Cardiac muscle cell (in vitro differentiated cells and primary cell): ENCODE measurements at places on chromosomes 3 and 15. TPM values are rescaled to one million over a fixed set of nuclear protein-coding genes. Genes with fewer than 3 reads are reported as not detected.

GRCh38 chr15:66763186-66764071 lies 61.4 kb downstream of the SMAD6 start:
- no peaks in the 10 kb centered on the region for H3K27me3 ChIP-seq
- H3K36me3 ChIP-seq = no peaks in the 10 kb centered on the region
- peak overlapping the region; percentile 87 for H3K27ac ChIP-seq
- peaks cover 87% of the 10 kb centered on the region for H3K4me1 ChIP-seq

DNA sequence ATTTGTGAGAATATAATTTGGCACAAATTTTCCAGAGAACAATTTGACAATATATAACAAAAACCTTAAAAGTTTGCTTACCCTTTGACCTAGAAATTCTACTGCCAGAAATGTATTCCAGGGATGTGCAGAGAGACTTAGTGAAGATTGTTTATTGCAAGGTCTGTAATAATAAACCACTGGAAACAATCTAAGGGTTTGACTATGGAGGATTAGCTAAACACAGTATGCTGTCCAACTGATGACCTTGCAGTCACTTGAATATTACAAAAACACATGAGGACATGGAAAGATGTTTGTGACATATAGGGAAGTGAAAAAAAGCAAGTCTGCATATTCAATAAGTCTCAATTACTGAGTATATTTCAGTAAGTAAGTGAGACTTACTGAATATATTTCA lies 48.1 kb upstream of the CDV3 start:
- DNase-seq = no peak
- no peaks in the 10 kb centered on the region for H3K36me3 ChIP-seq

DNA sequence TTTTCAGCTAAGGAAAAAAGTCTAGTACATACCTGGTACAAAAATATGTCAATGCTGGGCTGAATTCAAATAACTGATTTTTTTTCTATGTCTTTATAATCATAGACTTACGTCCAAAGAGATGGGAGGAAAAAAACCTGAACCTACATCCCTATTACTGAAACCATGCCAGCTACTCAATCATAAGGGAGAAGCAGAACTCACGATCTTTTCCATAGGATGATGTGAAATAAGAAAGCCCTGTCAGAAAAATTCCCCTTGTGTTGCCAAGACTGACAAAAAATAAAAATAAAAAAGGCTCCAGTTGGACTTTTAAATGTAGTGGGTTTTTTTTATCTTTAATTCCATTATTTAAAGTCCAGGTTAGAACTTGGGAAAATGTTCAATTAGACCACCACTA lies 3.3 kb downstream of the MSL2 start:
- H3K36me3 ChIP-seq = no peaks in the 10 kb centered on the region
- H3K27ac ChIP-seq = no peak overlapping the region
- peaks cover 16% of the 10 kb centered on the region for H3K4me1 ChIP-seq
- no peaks in the 10 kb centered on the region for H3K27me3 ChIP-seq

DNA sequence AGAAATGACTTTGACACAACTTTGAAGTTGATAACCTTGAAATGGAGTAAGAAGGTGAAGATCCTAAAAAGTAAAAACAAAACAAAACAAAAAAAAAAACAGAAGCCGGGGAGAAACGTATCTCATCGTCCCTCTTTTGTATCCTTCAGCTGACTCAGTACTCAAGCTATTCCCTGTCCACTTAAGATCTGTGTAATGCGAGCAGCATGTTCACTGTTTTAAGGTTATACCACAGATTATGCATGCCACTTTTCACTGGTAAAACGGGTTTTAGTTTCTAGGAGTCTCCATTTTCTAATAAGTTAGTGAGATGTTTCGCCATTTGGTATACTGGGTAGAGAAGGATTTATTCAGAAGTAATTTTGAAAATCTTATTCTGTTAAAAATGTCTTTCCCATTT lies 324.3 kb downstream of the FEZF2 start:
- H3K27ac ChIP-seq = no peak overlapping the region
- no peak overlapping the region for H3K4me3 ChIP-seq
- H3K27me3 ChIP-seq = no peaks in the 10 kb centered on the region
- no peak for DNase-seq

- no peak for DNase-seq
- no peaks in the 10 kb centered on the region for H3K36me3 ChIP-seq
- H3K27ac ChIP-seq = no peak overlapping the region
- no peaks in the 10 kb centered on the region for H3K4me1 ChIP-seq
- no peaks in the 10 kb centered on the region for H3K27me3 ChIP-seq
Measured at GRCh38 chr15:59516655-59517461, 78.9 kb downstream of the FAM81A start.

DNA sequence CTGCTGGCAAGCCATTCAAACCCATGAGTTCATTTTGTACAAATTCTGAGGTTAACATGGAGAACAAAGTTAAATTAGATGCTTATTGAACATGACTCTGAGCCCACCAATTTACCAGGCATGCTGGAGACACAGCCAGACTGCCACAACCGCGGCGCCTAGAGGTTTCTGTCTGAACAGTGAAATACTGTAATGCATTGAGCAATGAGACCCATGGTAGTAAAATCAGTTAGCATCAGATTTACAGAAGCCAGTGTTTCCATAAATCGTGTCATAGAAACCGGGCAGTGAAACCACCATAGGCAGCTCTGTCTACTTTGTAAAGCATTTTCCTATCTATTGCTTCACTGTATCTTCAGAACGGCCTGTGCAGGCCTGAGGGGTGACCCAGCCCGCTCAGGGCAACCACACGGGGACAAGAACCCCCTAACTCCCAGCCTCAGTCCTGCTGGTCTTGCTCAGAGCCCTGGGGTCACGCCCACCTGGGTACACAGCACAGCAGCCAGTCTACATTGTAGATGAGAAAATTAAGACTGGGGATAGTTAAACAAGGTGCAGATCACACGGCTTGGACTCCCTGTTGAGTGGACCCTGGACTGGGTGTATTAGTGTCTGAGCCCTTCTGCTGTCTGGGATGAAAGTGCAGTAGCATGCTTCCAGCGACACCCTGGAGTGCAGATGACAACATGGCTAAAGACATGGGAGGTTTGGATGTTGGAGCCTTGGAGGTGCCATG lies 44.2 kb downstream of the MGLL start:
- no peak overlapping the region for H3K4me3 ChIP-seq
- H3K27me3 ChIP-seq = no peaks in the 10 kb centered on the region
- H3K4me1 ChIP-seq = peaks cover 20% of the 10 kb centered on the region
- H3K27ac ChIP-seq = no peak overlapping the region
- no peak for DNase-seq

The GMNC gene
- total RNA-seq = not detected in 2 replicates

- H3K36me3 ChIP-seq = no peaks in the 10 kb centered on the region
- no peaks in the 10 kb centered on the region for H3K27me3 ChIP-seq
- H3K4me1 ChIP-seq = peaks cover 25% of the 10 kb centered on the region
- H3K4me3 ChIP-seq = no peak overlapping the region
Measured at GRCh38 chr3:129507181-129507831, 21.1 kb upstream of the RHO start.

- no peaks in the 10 kb centered on the region for H3K27me3 ChIP-seq
- no peak overlapping the region for H3K27ac ChIP-seq
- no peak for DNase-seq
- no peaks in the 10 kb centered on the region for H3K36me3 ChIP-seq
- no peak overlapping the region for H3K4me3 ChIP-seq
Measured at GRCh38 chr3:46966811-46967210, 9.7 kb downstream of the CCDC12 start.

- H3K4me1 ChIP-seq = no peaks in the 10 kb centered on the region
- no peaks in the 10 kb centered on the region for H3K27me3 ChIP-seq
- no peaks in the 10 kb centered on the region for H3K36me3 ChIP-seq
- no peak overlapping the region for H3K4me3 ChIP-seq
Measured at GRCh38 chr3:125090649-125091048, 34.9 kb upstream of the HEG1 start.

GRCh38 chr15:26166429-26166828 lies 303.3 kb upstream of the ATP10A start:
- no peaks in the 10 kb centered on the region for H3K27me3 ChIP-seq
- DNase-seq = no peak
- H3K27ac ChIP-seq = no peak overlapping the region
- no peaks in the 10 kb centered on the region for H3K4me1 ChIP-seq
- no peaks in the 10 kb centered on the region for H3K36me3 ChIP-seq

DNA sequence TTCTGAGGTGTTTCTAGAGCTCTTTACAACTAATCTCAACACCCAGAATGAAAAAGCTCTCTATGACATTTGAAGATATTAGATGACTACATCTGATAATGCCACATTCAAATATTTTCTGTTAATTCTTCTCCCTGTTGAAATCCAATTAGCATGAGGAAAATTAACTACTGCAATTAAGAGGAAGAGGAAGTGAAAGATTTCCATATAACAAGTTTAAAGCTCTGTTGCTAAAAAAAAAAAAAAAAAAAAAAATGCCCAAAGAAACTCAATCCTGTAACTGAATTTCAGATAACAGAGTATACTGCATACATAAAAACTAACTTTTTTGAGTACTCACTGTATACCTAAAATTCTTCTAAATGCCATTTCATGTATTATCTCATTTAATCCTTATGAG lies 109.8 kb downstream of the TNIK start:
- H3K4me3 ChIP-seq = no peak overlapping the region
- peaks cover 32% of the 10 kb centered on the region for H3K4me1 ChIP-seq
- H3K27me3 ChIP-seq = no peaks in the 10 kb centered on the region
- H3K36me3 ChIP-seq = no peaks in the 10 kb centered on the region
- no peak for DNase-seq
- H3K27ac ChIP-seq = no peak overlapping the region

GRCh38 chr15:58046467-58046866 lies 19.0 kb downstream of the ALDH1A2 start:
- no peak overlapping the region for H3K4me3 ChIP-seq
- no peak overlapping the region for H3K27ac ChIP-seq
- no peaks in the 10 kb centered on the region for H3K36me3 ChIP-seq
- H3K27me3 ChIP-seq = no peaks in the 10 kb centered on the region
- peak; percentile 54 for DNase-seq
- peaks cover 4% of the 10 kb centered on the region for H3K4me1 ChIP-seq

GRCh38 chr3:130088061-130088460 lies 6.4 kb downstream of the ALG1L2 start:
- H3K4me1 ChIP-seq = no peaks in the 10 kb centered on the region
- no peaks in the 10 kb centered on the region for H3K27me3 ChIP-seq
- no peak overlapping the region for H3K27ac ChIP-seq
- H3K36me3 ChIP-seq = no peaks in the 10 kb centered on the region

The SPRED1 gene
- 11.2 and 17.3 TPM in 2 replicates for total RNA-seq

The USP19 gene
- 103 and 122 TPM in 2 replicates for total RNA-seq

GRCh38 chr3:14406336-14406735 lies 3.9 kb downstream of the SLC6A6 start:
- no peak for DNase-seq
- no peaks in the 10 kb centered on the region for H3K27me3 ChIP-seq
- H3K4me1 ChIP-seq = peaks cover 11% of the 10 kb centered on the region
- no peaks in the 10 kb centered on the region for H3K36me3 ChIP-seq

GRCh38 chr3:150874666-150875219 lies 30.5 kb downstream of the MINDY4B start:
- peaks cover 11% of the 10 kb centered on the region for H3K4me1 ChIP-seq
- no peaks in the 10 kb centered on the region for H3K36me3 ChIP-seq
- no peaks in the 10 kb centered on the region for H3K27me3 ChIP-seq
- DNase-seq = peak; percentile 21

The ITIH4 gene
- total RNA-seq = 2.3 and 2.9 TPM in 2 replicates

The APOD gene
- not detected in 2 replicates for total RNA-seq

DNA sequence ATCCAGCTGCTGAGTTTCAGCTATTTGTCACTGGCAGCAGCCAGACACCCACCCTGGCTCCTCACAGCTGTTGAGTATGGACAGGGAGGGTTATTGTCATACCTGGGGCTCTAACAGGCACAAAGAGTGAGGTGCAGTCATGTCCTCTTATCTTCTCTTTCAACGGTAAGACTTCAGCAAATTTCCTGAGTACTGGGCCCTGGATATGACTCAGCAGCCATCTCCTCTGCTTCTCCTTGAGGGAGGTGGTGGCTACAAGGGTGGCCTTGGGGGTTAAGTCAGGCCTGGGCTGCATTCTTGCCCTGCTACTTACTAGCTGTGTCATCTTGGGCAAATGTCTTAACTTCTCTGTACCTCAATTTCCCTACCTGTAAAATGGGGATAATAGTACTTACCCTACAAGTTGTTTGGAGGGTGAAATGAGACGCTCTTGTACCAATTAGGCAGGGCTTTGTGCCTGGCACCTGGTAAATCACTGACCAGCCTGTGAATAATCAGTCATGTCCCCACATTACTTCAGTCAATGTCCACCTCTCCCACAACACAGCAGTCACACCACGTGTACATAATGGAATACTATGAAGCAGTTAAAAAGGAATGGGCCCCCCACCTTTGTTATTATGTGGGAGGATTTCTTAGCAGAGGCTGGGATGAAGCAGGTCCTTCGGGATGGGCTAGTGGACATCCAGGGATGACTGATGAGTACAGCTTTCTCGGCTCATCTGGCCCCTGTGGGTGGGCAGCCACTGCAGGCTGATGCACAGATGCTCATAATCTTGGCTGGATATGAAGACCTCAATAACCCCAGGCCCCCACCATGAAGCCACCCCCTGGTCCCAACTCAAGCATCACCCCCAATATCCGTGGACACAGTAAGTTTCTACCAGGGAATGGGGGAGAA lies 528.8 kb downstream of the SHQ1 start:
- H3K4me1 ChIP-seq = peaks cover 18% of the 10 kb centered on the region
- no peaks in the 10 kb centered on the region for H3K36me3 ChIP-seq
- no peak overlapping the region for H3K4me3 ChIP-seq
- H3K27ac ChIP-seq = peak overlapping the region; percentile 38

The MNS1 gene
- 0.21 and 1.5 TPM in 2 replicates for total RNA-seq

DNA sequence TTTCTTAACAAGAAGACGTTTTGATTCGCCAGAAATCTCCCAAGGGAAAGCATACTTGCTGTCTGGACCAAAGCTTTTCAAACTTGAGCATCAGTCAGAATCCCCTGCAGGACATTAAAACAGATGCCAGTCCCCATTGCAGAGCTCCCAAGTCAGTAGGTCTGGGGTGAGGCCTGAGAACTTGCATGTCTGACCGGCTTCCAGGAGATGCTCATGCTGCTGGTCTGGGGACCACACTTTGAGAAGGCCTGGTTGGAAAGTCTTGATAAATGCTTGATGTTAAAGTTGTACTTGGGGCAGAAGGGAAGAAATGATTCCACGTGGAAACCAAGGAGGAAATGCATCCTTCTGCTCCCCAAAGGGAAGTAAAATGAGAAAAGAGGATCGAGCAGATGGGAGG lies 24.3 kb upstream of the CAV3 start:
- no peak overlapping the region for H3K4me3 ChIP-seq
- no peak overlapping the region for H3K27ac ChIP-seq
- no peaks in the 10 kb centered on the region for H3K4me1 ChIP-seq
- no peaks in the 10 kb centered on the region for H3K36me3 ChIP-seq
- H3K27me3 ChIP-seq = peaks cover 39% of the 10 kb centered on the region
- no peak for DNase-seq

DNA sequence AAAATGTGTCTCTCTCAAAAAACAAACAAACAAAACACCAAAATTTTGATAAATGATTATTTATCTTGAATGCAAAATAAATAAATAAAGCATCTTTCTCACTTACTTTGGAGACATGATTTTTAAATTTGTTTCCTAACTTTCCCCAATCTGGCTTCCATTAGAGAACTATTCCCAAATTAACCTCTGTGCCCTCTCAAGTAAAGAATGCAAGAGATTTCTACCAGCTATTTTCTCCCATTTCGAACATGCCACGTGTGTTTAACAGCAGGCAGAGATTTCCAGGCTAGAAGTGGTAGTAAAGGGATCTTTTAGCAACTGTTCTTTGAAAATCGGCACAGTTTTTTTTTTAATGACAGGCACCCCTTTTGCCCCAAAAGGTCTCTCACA lies 269.1 kb downstream of the SHQ1 start:
- H3K27ac ChIP-seq = no peak overlapping the region
- H3K36me3 ChIP-seq = no peaks in the 10 kb centered on the region
- H3K4me1 ChIP-seq = peaks cover 9% of the 10 kb centered on the region
- DNase-seq = peak; percentile 21
- no peaks in the 10 kb centered on the region for H3K27me3 ChIP-seq
- no peak overlapping the region for H3K4me3 ChIP-seq

The SNTN gene
- total RNA-seq = 0.24 TPM in 1 of 2 replicates, not detected in the other

The HERC2 gene
- total RNA-seq = 53.0 and 64.4 TPM in 2 replicates

The PRRT3 gene
- 9.8 and 11.0 TPM in 2 replicates for total RNA-seq
